Suprapubic skin (tissue), 4 donors: ENCODE measurements at places on chromosomes 12 and 14. TPM values are rescaled to one million over a fixed set of nuclear protein-coding genes. Genes with fewer than 3 reads are reported as not detected.

- peaks cover 11% of the 10 kb centered on the region for H3K4me1 ChIP-seq
- H3K4me3 ChIP-seq: no peak overlapping the region
- H3K27me3 ChIP-seq: no peaks in the 10 kb centered on the region
- no peaks in the 10 kb centered on the region for H3K36me3 ChIP-seq
- H3K27ac ChIP-seq: peak overlapping the region; percentile 38
Observed at GRCh38 chr12:122917507-122918121, 21.7 kb upstream of the VPS37B start.

GRCh38 chr14:64748995-64749714 lies 44.9 kb downstream of the PLEKHG3 start:
- no peak overlapping the region for H3K27ac ChIP-seq
- H3K4me1 ChIP-seq: peaks cover 13% of the 10 kb centered on the region
- H3K4me3 ChIP-seq: no peak overlapping the region
- no peak for DNase-seq
- no peaks in the 10 kb centered on the region for H3K27me3 ChIP-seq

GRCh38 chr14:61329478-61330051 lies 8.2 kb downstream of the PRKCH start:
- H3K27me3 ChIP-seq: no peaks in the 10 kb centered on the region
- H3K36me3 ChIP-seq: no peaks in the 10 kb centered on the region
- no peak overlapping the region for H3K4me3 ChIP-seq
- peak overlapping the region; percentile 24 for H3K27ac ChIP-seq
- peaks cover 34% of the 10 kb centered on the region for H3K4me1 ChIP-seq
- DNase-seq: no peak

GRCh38 chr12:16587110-16587453 lies 18.9 kb downstream of the LMO3 start:
- no peaks in the 10 kb centered on the region for H3K36me3 ChIP-seq
- DNase-seq: no peak
- no peaks in the 10 kb centered on the region for H3K27me3 ChIP-seq
- H3K4me1 ChIP-seq: no peaks in the 10 kb centered on the region
- H3K27ac ChIP-seq: peak overlapping the region; percentile 57

DNA sequence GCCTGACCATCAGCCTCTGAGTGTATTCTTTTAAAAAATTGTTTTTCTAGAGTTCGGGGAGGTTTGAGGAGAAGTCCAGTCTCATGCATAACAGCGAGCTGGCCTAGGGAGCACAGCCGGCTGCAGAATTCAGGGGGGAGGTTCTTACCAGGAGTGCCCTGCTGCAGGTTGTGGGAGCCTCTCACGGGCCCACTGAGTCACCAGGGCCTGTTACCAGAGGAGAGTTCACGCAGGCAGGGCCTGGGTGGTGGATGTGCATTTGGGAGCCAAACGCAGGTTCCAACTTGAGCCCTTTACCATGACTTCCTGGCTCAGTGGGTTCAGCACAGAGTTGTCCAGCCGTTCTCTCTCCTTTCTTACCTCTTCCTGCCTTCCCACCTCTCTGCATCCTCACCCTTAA lies 14.4 kb downstream of the CD9 start:
- H3K4me3 ChIP-seq: no peak overlapping the region
- DNase-seq: no peak
- H3K36me3 ChIP-seq: peaks cover 13% of the 10 kb centered on the region
- peaks cover 100% of the 10 kb centered on the region for H3K4me1 ChIP-seq
- no peaks in the 10 kb centered on the region for H3K27me3 ChIP-seq

DNA sequence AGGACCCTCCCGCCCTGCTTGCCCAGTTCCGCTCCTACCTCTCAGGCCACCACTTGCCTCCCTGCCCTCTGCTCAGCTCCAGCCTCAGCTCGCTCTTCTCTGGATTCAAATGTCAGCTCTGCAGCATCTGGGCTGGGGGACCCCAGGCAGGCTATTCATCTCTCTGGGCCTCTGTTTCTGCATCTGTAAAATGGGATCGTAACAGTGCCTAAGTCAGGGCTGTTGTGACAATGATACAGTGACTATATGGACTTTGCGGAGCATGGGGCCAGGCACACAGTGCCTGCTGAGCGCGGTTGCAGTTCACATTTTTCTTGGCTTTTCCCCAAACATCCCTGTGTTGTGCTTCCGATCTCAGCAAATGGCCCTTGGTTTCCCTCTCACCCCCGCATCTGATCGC lies 2.8 kb downstream of the PHETA1 start:
- H3K4me1 ChIP-seq: peaks cover 26% of the 10 kb centered on the region
- H3K36me3 ChIP-seq: peaks cover 39% of the 10 kb centered on the region
- H3K27ac ChIP-seq: no peak overlapping the region

GRCh38 chr14:25197885-25198284 lies 147.9 kb upstream of the STXBP6 start:
- no peak overlapping the region for H3K27ac ChIP-seq
- no peak for DNase-seq
- H3K4me1 ChIP-seq: no peaks in the 10 kb centered on the region

DNA sequence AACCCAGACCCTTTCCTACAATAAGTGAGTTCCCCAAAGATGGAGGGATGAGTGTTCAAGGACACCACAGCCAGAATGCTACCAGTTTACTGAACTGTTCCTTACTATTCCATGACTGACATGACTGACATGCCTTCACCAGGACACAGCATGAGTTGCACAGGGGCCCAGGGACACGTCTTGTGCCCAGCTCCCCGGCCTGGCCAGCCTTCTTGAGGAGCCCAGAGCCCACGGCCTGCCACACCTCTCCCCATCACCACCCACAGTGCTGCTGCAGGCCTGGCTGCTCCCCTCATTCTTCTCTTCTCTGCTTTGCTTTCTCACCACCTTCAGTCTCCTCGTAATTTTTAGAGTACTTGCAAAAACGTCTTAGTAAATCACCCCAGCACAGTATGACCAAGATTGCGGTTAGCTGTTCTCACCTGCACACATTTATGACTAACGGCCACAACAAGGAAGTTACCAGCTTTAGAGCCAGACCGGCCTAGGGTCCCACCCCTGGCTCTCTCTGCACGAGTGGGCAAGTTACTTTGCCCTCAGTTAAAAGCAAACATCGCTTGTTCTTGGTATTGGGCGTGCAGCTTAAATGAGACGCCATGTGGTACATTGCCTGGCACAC lies 18.5 kb downstream of the PPP2R5E start:
- H3K4me1 ChIP-seq: peaks cover 10% of the 10 kb centered on the region
- no peak for DNase-seq
- peaks cover 7% of the 10 kb centered on the region for H3K36me3 ChIP-seq
- no peak overlapping the region for H3K27ac ChIP-seq
- no peaks in the 10 kb centered on the region for H3K27me3 ChIP-seq
- no peak overlapping the region for H3K4me3 ChIP-seq

- H3K4me1 ChIP-seq: no peaks in the 10 kb centered on the region
- DNase-seq: no peak
- no peak overlapping the region for H3K4me3 ChIP-seq
- H3K27ac ChIP-seq: no peak overlapping the region
- H3K27me3 ChIP-seq: no peaks in the 10 kb centered on the region
Observed at GRCh38 chr12:27987331-27987730, 14.8 kb upstream of the PTHLH start.

GRCh38 chr14:30225176-30225575 lies 297.5 kb upstream of the PRKD1 start:
- no peak for DNase-seq
- H3K36me3 ChIP-seq: no peaks in the 10 kb centered on the region
- H3K4me1 ChIP-seq: peaks cover 36% of the 10 kb centered on the region
- no peaks in the 10 kb centered on the region for H3K27me3 ChIP-seq
- H3K4me3 ChIP-seq: no peak overlapping the region
- no peak overlapping the region for H3K27ac ChIP-seq

DNA sequence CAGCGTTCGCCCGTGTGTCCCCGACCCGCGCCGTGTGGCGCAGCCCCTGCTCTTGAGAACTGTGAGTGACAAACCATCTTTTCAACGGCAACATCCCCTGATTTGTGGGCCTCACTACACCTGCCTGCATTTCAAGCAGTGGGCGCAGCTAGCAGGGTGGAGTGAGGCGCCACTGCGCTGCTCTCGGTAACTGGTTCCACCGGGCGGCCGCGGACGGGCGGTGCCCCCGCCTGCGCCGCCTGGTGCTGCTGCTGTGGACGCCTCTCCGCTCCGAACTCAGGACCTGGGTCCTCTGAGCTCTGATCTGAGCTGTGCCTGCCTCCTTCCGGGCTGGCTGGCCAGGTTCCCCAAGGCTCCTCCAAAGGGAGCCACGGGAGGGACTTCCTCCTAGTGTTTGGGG lies 5.9 kb upstream of the DEGS2 start:
- peak overlapping the region; percentile 23 for H3K4me3 ChIP-seq
- no peak overlapping the region for H3K27ac ChIP-seq
- H3K27me3 ChIP-seq: peaks cover 6% of the 10 kb centered on the region

DNA sequence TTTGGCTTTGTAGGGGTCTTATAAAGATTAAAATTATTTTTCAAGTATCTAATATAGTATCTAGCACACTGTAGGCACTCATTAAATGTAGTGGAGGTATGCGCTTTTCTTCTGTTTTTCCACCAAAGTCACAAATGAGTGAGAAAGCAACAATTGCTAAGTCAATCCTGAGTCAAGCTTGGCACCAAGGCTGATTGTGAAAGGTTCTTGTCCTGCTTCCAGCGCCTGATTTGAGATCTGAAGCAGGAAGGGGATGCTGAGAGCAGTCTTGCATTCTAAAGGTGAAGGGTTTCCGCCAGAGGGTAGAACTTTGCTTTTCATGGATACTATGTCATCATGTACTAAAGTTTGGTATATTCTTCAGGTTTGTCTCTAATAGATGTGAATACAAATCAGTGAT lies 64.9 kb upstream of the DAAM1 start:
- H3K36me3 ChIP-seq: no peaks in the 10 kb centered on the region
- H3K27me3 ChIP-seq: no peaks in the 10 kb centered on the region
- H3K27ac ChIP-seq: no peak overlapping the region
- no peak for DNase-seq

DNA sequence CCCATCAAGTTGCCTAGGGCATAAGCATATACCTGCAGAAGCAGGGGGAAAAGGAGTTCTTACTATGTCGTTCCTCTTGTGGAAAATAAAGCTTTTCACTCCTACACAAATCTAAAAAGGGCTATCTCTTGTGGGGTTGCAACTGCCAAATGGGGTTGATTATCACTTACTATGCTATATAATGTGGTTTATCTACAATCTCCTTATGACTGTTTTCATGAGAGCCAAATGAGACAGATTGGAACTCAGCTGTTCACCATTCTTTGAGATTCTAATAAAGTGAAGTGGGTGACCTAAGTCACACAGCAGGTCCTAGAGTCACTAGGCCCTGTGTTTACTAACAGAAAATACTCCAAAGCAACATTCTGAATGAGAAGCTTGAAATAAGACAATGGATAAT lies 47.7 kb downstream of the CIT start:
- H3K4me3 ChIP-seq: no peak overlapping the region
- no peaks in the 10 kb centered on the region for H3K4me1 ChIP-seq
- H3K27me3 ChIP-seq: no peaks in the 10 kb centered on the region
- H3K27ac ChIP-seq: no peak overlapping the region

- H3K4me3 ChIP-seq: no peak overlapping the region
- H3K27me3 ChIP-seq: no peaks in the 10 kb centered on the region
- no peak for DNase-seq
- no peak overlapping the region for H3K27ac ChIP-seq
Observed at GRCh38 chr14:69101331-69101826, 51.5 kb downstream of the DCAF5 start.

GRCh38 chr14:42804141-42804540 lies 1197.5 kb downstream of the LRFN5 start:
- no peaks in the 10 kb centered on the region for H3K27me3 ChIP-seq
- no peaks in the 10 kb centered on the region for H3K36me3 ChIP-seq
- no peak overlapping the region for H3K27ac ChIP-seq
- H3K4me3 ChIP-seq: no peak overlapping the region
- DNase-seq: no peak

- H3K27ac ChIP-seq: no peak overlapping the region
- peaks cover 22% of the 10 kb centered on the region for H3K4me1 ChIP-seq
- H3K36me3 ChIP-seq: no peaks in the 10 kb centered on the region
- peaks cover 23% of the 10 kb centered on the region for H3K27me3 ChIP-seq
Observed at GRCh38 chr12:64779354-64779974, 20.3 kb upstream of the GNS start.

GRCh38 chr14:83007641-83008225 lies 1474.1 kb upstream of the SEL1L start:
- H3K27ac ChIP-seq: no peak overlapping the region
- H3K4me3 ChIP-seq: no peak overlapping the region
- no peaks in the 10 kb centered on the region for H3K27me3 ChIP-seq
- H3K4me1 ChIP-seq: no peaks in the 10 kb centered on the region
- H3K36me3 ChIP-seq: no peaks in the 10 kb centered on the region
- DNase-seq: no peak

GRCh38 chr14:65101631-65102440 lies 481 bp downstream of the MAX start:
- H3K36me3 ChIP-seq: no peaks in the 10 kb centered on the region
- no peaks in the 10 kb centered on the region for H3K27me3 ChIP-seq
- H3K4me3 ChIP-seq: peak overlapping the region; percentile 94
- no peak for DNase-seq

DNA sequence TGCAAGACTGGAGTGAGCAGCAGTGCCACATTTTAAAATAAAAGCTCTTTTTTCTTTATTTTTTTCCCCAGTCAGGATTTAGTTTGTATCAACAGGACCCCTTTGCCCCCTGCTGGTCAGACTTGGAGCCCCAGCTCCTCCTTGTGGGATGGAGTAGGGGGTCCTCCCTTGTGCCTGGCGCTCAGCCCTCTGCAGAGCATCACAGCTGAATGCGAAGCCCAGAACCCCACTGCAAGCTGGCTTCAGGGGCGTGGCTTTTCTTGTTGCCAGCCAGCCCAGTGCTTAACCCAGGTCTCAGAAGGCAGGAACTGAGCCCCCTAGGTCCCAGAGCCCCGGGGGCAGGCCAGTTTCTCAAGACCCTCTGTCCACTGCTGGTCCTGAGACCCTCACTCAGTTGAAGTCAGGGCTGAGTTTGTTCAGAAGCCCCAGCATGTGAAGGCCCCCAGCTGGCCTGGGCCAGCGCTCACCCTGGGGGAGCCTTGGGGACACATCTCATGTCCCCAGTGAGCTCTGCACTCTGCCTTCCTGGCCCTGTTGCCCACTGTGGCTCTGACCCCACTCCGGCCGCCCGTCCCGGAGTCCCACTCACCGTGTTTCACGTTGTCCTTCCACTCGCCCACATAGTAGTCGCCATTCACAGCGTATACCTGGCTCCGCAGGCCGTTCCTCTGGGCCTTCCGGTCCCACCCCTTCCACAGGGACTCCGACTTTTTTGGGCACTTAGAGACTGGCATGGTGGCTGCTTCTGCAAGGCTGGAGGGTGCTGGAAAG lies 519 bp downstream of the MORN3 start:
- no peaks in the 10 kb centered on the region for H3K27me3 ChIP-seq
- no peak for DNase-seq
- H3K36me3 ChIP-seq: no peaks in the 10 kb centered on the region

GRCh38 chr12:1576410-1577241 lies 17.8 kb downstream of the FBXL14 start:
- peaks cover 13% of the 10 kb centered on the region for H3K4me1 ChIP-seq
- H3K27me3 ChIP-seq: no peaks in the 10 kb centered on the region
- no peaks in the 10 kb centered on the region for H3K36me3 ChIP-seq

Gene MYH6
- total RNA-seq: not detected

Gene EFS
- total RNA-seq: 74.0 TPM

Gene SLC22A17
- total RNA-seq: 15.4 TPM

Gene NDUFA9
- total RNA-seq: 54.2 TPM

Gene TC2N
- 28.0 TPM for total RNA-seq

Gene P2RX7
- 65.7 TPM for total RNA-seq

Gene ESPL1
- total RNA-seq: 6.4 TPM

Gene PLEKHG7
- total RNA-seq: not detected

Gene USP5
- total RNA-seq: 67.1 TPM

Gene BBOF1
- 5.3 TPM for total RNA-seq
